Renal cortex interstitium (tissue), 15 donors: ENCODE measurements at places on chromosomes 6 and 20. TPM values are rescaled to one million over a fixed set of nuclear protein-coding genes. Genes with fewer than 3 reads are reported as not detected.

The CST2 gene
- 0.14 TPM for polyA plus RNA-seq

The COL9A1 gene
- polyA plus RNA-seq, result 39.5 TPM

The GABRR2 gene
- 0.82 TPM for polyA plus RNA-seq

The SLC22A3 gene
- polyA plus RNA-seq, result 4.6 TPM

GRCh38 chr20:33320006-33320405, 37.0 kb downstream of the BPIFB1 start:
- no peak for DNase-seq

- DNase-seq, result peak; percentile 52
Observed at GRCh38 chr6:38871741-38872568, 156.8 kb downstream of the DNAH8 start.

DNA sequence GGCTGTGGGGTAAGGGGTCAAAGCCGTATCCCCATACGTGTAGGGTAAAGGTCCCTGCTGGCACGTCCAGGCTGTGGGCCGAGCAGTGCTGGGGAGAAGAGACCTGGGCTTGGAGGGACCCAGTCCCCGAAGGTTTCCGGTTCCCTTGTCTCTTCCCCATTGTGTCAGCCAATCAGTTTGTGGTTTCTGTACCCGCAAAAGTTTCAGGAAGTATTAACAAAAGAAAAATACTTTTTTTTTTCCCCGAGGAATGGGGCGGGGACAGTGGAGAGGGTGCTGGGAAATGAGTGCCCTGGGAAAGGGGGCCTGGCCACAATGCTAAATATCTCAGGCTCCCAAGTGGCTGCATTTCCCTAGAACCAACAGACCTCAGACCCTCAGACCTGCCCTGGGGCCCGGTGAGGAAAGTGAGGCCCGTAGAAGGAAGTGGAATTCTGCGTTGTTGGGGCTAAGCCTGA, 15.2 kb upstream of the AMD1 start:
- DNase-seq, result no peak

DNA sequence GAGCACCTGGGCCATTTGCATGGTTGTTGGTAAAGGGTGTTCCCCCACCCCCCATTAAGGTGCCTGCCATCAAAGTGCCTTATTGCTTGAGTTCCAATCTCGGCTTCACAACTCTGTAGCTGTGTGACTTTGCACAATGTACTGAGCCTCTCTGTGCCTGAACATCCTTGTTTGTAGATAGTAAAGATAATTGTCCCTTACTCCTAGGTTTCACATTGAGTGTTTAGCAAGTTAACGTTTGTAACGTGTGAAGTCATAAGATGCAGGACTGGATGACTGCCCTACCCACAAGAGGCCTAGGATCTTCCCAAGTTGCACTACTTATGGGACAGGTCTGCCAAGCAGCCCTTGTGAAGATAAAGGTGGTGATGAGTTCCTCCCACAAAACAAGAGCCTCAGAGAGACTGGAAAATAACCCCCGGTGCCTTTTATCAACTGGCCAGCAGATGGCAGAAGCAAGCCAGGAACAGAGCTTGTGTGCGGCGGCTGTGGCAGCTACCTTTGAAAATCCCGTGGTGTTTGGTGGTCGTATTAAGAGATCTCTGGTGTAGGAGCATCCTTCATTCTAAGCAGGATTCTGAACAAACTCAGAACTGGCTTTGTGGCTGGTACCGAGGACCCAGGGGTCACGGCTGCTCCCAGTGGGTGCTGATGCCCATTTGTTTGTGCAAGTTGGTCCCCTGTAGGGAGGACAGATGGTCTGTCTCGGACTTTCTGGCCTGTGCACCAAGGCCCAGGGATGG, 99.1 kb downstream of the CDH26 start:
- DNase-seq, result peak; percentile 66

GRCh38 chr20:50111120-50111828, 1.7 kb downstream of the UBE2V1 start:
- DNase-seq, result no peak

- no peak for DNase-seq
Observed at GRCh38 chr6:150741633-150742200, 123.8 kb upstream of the MTHFD1L start.

DNA sequence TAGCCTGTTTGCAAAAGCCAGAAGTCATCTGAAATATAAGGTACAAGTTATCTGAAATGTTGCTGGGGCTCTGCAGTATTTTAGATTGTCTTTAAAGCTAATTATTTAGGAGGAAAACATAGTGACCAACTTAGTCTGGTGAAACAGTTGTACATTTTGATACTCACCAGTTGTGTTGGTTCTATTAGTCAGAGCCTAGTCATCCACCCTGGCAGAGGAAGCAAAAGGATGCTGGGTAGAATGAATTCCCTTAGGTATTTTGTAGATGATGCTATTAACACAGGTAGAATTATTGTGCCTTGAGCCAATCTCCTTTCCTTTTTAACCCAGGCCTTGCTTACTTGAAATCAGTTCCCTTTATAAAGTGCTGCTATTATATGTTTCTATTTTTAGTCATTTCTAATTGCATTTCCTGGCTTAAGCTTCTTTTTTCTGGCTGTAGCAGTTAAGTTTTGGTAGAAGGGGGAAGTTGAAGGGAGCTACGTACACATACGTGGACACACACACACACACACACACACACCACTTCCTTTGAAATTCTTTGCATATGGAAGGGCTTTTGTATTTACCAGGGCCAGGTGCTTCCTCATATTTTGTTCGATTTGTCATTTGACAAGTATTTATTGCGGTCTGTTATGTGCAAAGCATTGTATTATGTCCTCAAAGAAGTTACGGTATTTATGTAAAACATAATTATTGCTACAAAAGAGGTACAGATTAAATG, 82.4 kb downstream of the RTN4IP1 start:
- DNase-seq, result no peak

- DNase-seq, result no peak
Observed at GRCh38 chr20:30811885-30812671, 445.4 kb upstream of the DEFB115 start.
